ENCODE measurements at places on chromosomes 7 and 10. TPM values are rescaled to one million over a fixed set of nuclear protein-coding genes. Genes with fewer than 3 reads are reported as not detected.

DNA sequence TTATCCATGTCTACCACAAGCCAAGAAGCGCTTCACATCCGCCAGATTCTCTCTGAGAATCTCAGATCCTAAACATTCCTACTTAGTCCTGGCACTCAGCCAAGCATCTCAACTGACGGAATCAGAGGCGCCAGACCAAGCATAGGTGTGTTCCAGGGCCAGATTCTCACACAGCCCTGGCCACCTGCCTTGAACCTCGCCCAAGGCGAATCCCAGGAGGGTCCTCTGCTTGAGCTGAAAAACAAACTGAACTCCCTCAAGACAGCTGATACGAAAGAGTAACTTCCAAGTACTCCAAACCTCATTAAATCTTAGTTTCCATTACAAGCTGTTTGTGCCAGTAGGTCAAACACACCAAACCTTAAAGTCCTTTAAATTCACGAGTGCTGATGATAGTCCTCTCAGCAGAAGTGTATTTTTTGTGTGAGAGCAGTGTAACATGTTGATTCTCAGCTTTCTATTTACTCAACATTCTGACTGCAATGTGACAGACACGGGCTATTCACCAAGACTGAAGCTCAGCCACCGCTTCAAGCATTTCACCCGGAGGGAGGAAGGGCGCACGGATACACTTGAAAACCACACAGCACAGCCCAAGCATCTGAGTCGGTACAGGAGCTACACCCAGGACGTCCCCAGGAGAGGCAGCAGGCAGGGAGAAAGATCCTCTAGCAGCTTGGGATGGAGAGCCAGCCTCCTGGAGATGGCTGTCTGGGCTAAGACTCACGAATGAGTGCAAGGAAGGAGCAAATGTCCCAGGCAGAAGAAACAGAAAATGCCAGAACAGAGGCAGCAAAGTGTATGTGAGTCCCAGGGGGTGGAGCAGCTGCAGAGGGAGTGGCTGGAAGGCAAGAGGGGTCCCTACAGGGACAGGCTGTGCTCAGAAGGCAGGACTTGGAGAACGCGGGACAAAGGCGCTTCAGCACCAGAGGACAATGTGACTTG is 6.0 kb downstream of the PARD3 start:
- DNase-seq: peak; percentile 52

DNA sequence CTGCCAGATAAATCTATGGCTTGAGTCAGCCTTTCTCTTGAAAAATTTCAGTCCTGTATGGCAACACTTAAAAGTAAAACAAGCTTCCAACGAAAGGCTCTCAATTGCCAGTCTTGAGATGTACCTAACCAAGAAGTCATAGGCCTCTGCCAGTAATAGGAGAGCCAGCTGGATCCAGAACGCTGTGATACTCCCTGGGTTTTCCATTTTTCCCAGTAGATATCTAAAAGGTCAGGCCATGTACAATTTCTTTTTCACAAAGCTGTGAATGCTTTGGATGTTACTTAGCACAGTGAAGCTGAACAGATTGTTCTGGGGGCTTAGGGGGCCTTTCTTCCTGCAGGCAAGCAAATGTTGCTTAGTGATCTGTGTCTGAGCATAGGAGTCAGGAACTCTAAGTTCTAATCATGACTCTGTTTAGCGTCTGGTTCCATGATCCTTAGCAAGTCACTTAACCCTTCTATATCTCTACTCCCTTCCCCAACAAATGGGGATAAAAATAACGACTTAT is 86.5 kb downstream of the ARMH3 start:
- no peak for DNase-seq

GRCh38 chr10:30093303-30093950 is 34.0 kb upstream of the JCAD start:
- no peak for DNase-seq

GRCh38 chr10:35447693-35448407 is 111.5 kb downstream of the CCNY start:
- DNase-seq: no peak

GRCh38 chr7:30975256-30975899 is 11.6 kb downstream of the GHRHR start:
- no peak for DNase-seq

DNA sequence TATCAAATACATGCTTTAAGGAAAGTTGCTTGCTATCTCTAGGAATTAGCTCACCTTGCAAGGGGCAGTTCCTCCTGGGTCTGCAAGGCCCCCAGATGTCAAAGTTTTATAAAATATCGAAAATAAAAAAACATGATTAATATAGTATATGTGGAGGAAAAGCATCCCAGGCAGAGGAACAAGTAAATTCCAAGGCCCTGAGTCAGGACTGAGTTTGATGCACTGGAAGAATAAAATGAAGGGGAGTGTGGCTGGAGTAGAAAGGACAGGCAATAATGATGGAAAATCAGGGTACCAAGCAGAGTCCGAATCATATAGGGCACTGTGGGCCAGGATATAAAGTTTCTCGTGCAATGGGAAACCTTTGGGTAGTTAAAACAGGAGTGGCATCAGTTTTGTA is 112.4 kb upstream of the EEPD1 start:
- no peak for DNase-seq

DNA sequence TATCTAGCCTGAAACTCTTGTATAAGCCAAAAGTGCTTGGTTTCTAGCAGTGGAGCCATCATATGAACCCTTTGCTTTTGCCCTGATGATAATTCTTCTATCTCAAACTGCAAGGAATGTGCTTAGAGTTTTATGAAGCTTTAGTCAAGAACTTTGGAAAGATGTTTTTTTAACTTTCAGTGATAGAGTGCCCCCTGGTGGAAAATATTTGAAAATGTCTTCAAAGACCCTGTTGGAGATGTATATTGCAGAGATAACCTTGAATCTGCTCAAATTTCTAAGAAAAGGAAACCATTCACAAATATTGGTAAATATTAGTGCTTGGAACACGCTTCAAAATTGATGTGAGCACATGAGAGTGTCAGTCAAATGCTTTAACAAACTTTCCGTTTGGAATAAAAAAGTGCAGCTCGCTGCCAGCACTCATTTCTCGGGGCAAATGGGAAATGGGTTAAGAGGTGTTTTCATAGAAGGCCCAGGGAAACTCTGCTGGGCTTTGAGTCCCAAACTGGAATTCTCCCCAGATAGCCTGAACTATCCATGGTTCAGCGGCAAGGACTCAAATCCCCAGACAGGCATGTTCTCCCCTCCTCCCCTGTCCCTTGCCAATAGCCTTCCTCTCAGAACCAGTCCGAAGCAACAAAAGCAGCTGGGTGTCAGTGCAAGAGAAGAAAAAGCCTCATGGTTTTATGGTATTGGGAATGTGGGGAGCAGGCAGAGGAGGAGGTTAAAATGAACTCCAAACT is 129.3 kb downstream of the MYOF start:
- no peak for DNase-seq

GRCh38 chr7:151085329-151085690 is 965 bp upstream of the AGAP3 start:
- DNase-seq: no peak

GRCh38 chr10:23505797-23506465 is 67.1 kb downstream of the OTUD1 start:
- no peak for DNase-seq

- no peak for DNase-seq
Observed at GRCh38 chr10:101708870-101709269, 13.9 kb upstream of the FBXW4 start.

- DNase-seq: no peak
Observed at GRCh38 chr7:87003872-87004798, 55.3 kb downstream of the ELAPOR2 start.

DNA sequence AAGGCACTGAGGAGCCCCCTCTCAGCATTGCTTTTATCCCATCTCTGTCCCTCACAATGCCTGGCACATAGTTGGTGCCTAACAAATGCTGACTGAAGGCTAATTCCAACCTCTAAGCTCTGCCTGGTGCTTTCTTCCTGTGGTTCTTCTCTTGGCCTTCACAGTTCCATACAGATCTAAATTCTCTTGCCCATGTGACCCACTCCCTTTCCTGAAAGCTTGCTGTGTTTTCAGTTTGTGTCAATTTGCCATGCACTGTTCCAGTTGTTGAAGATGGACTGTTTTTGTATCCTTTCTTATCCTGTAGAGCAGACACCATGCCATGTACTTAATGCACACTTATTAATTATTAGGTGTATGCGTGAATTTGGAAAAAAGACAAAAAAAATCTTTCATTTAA is 9.2 kb downstream of the TBXAS1 start:
- DNase-seq: no peak

GRCh38 chr10:102055647-102056419 is at the start of gene ARMH3:
Gene ARMH3, minus strand, starts transcription at chr10:102056173. Its CDS starts 16,059 bp downstream, at chr10:102040114.
- peak; percentile 95 for DNase-seq

DNA sequence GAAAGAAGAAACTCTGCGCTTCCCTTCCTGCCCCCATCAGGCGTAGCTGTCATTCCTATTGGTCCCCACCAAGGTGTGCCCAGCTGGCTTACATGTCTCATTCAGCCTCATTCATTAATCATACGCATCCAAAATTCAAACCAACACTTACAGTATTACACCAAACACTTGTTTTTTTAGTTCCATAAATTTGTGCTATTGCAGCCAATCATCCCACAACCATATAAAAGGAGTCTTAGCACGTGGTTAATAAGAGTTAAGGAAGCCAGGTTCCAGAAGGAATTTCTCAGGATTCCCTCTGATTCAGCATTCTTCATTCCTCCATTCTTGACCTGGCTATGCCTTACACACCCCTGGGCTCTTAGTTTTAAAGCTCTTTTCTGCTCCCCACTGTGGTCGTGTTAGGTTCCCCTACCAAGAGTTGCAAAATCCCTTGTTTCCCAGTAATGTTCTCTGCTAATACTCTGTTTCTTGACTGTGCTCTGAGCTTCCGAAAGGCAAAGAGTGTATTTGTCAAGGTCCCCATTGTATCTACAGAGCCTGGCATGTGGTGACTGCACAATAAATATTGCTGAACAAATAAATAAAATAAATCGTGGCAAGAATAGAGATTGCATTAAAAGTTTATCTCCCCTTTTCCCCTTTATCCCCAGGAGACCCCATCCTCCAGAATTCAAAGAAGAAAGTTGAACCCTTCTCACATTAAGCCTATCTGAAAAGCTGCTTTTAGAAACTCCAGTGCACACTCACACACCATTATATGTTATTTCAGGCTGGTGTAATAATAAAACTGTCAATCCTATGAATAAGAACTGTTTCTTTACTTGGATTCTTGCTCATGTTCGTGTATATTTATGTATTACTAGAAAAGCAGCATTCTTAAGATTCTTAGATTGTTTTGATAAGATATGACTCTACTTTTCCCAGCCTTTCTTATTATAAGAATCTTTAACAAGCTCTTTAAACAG is 514.4 kb downstream of the INHBA start:
- no peak for DNase-seq

- no peak for DNase-seq
Observed at GRCh38 chr7:149815661-149816266, 22.4 kb upstream of the ZNF862 start.

GRCh38 chr7:81628951-81629350 is 140.9 kb downstream of the HGF start:
- DNase-seq: no peak

DNA sequence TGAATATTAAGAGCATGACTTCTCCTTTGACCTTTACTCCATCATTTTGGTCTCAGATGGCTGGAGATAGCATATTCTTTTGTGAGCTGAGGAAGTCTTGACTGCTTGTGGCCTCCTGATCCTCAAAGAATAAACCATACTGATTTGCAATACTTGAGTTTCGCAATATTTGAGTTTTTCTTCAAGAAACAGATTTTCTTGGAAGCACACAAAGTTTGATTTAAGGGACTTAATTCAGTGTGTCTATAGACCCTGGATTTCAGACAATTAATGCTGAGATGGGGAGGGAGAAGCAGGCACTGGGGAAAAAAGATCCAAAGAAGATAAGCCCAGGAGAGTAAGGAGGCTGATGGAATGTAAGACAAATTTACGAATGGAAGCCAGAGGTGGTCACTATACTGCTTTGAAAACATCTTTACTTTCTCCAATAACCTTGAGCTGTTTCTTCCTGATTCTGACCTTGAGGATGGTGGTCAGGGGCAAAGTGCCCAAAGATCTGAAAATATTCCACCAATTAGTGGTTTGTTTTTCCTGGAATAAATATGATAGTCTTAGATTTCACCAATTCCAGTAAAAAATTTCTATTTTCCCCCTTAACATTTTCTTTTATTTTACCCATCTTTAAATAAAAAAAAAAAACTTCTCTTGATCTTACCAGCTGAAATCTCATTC is 7.5 kb downstream of the EPDR1 start:
- no peak for DNase-seq

DNA sequence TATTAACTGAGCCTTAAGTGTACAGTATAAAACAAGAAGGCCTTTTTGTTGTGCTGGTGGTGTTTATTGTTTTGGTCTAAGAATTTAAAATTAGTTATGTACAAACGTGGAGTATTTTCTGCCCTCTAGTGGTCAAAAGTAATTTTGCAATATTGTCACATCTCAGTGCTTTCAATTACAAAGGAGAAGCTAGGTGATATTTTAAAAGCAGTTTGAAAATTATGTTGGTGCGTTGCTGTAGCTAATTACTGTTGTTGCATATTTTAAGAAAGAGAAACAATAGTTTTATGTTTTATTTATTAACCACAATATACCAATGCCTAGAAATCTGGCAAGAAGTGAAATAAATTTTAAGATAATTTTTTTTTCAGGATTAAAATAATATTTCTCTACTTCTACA is 11.4 kb downstream of the NPVF start:
- DNase-seq: no peak

- no peak for DNase-seq
Observed at GRCh38 chr7:17302575-17303142, 4.2 kb downstream of the AHR start.

DNA sequence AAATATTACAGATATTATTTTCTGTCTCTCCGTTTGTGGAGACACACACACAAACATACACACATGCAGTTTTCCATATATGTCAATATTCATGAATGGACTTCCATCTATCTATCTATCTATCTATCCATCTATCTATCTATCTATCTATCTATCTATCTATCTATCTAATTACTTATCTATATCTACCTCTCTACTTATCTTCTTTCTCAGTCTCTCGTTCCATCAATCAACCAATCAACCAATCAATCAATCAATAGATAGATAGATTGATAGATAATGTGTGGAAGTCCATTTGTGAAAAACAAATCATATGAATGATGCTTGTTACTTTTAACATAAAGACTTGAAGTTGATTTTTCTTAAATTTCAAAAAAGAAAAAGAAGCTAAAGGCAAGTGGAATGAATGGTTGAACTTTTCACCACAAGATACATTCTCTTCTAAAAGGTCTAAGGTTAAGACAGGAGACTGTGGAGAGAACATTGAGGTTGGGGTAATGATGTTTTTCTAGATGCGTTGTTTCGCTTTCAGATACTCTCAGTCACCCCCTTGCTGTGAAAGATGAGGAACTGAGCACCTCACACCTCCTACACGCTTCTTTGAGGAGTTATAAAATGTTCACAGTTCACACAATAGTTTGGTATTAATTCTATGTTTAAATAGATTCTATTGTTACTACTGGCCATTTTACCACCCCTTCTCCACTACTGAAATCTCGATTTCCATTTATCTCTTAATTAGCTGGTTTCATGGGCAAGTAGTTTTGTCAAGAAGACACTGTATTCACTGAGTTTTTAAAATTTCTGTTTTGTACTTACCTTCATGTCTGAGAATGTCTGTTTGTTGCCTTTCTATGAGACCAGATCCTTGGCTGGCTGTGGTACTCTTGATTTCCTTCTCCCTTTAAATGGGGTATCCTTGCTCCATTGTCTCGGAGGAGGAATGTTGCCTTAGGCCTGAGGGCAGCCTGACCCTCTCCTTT is 114.1 kb downstream of the EMX2 start:
- DNase-seq: no peak

ACHE gene
- 0.40 TPM for total RNA-seq

TAS2R41 gene
- not detected for total RNA-seq

XRCC2 gene
- total RNA-seq: 0.67 TPM

OR2A7 gene
- 0.55 TPM for total RNA-seq

FAM24B gene
- total RNA-seq: 0.47 TPM

MMP21 gene
- total RNA-seq: not detected

LHFPL3 gene
- not detected for total RNA-seq

ZNHIT1 gene
- total RNA-seq: 55.8 TPM

CHN2 gene
- total RNA-seq: 32.2 TPM

PPP1R17 gene
- not detected for total RNA-seq

All from left ventricle myocardium superior (tissue), 1 donor.